ENCODE measurements at places on chromosomes 6 and 20.

- no peak for DNase-seq
Observed at GRCh38 chr6:98487612-98488011, 346.8 kb upstream of the POU3F2 start.

DNA sequence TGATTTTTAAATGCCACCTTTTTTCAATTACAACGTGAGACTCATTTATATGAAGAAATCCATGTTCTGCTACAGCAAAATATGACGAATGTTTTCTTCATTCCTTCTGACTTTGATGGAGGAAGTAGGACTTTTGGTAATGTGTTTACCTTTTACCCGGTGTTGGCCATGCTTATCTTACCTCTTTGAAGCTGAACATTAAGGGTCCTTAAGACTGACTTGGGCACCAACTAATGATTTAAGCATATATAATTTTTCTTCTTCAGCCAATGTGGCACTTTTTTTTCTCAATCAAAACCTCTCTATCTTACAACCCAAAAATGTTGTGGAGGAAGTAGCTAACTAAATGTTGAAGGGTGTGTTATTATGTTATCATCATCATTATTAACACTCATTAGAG, 337.5 kb downstream of the EPHA7 start:
- no peak for DNase-seq

GRCh38 chr6:95841560-95841959, 174.2 kb upstream of the FUT9 start:
- DNase-seq, result no peak

- DNase-seq, result no peak
Observed at GRCh38 chr6:14920276-14920675, 325.6 kb upstream of the JARID2 start.

DNA sequence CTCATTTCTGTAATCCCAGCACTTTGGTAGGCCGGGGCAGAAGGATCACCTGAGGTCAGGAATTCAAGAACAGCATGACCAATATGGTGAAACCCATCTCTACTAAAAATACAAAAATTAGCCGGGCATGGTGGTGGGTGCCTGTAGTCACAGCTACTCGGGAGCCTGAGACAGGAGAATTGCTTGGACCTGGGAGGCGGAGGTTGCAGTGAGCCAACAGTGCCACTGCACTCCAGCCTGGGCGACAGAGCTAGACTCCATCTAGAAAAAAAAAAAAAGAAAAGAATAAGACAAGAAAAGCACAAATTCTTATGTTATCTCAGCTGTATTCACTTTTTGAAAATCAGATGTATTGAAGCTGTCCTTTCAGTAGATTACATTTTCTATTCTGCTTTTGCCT, 289.4 kb downstream of the GRIK2 start:
- no peak for DNase-seq

GRCh38 chr6:136989571-136990241, 55.1 kb downstream of the IL20RA start:
- no peak for DNase-seq

Data from MCF 10A (cell line).